ENCODE measurements at places on chromosomes 1 and 21.

DNA sequence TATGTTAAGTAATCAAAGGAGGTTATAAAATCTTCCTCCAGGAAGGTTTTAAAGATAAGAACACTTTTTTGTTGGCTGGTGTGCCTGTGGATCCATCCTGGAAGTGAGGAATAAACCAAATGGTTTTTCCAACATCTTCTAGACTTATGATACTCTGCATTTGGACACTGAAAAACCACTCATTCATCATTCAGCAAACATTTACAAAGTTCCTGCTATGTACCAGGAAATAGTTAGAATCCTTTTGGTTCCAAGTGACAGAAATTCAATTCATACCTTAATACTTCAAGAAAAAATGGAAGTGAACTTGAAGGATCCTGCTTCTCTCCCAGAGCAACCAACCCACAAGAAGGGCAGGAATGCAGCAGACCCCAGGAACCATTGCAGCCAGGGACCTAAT, 39.6 kb upstream of the PIGC start:
- no peak for DNase-seq

- DNase-seq: no peak
Measured at GRCh38 chr1:177045151-177045550, 119.4 kb downstream of the ASTN1 start.

- DNase-seq: no peak
Measured at GRCh38 chr1:28139025-28139712, 37.3 kb downstream of the PTAFR start.

- DNase-seq: no peak
Measured at GRCh38 chr1:34987018-34987417, 1.9 kb upstream of the TMEM35B start.

DNA sequence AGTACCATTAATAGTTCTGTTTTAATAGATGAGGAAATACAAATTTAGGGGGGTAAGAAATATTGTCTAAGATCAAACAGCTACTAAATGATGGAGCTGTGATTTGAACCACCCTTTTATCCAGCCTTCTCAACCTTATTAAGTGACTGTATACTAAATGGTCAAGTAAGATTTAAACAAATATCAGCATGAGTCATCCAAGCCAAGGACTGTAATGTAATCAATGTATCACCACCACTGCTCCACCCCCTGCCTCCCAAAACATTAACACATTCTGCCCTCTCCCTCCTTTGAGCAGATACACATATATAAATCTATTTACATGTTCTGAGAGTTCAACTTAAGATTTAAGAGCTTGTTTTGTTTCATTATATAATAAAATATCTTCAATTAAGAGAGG, 58.9 kb downstream of the LRRC40 start:
- DNase-seq: no peak

DNA sequence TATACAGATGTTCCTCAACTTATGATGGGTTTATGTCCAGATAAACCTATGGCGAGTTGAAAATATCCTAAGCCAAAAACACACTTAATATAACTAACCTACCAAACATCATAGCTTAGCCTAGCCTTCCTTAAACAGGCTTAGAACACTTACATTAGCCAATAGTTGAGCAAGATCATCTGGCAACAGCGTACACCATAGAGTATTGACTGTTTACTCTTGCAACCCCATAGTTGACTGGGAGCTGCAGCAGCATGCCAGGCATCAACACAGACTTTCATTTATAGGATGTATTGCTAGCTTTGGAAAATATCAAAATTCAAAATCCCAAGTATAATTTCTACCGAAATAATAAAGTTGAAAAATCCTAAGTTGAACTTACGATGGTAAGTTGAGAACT, 5.5 kb upstream of the LCE2D start:
- no peak for DNase-seq

DNA sequence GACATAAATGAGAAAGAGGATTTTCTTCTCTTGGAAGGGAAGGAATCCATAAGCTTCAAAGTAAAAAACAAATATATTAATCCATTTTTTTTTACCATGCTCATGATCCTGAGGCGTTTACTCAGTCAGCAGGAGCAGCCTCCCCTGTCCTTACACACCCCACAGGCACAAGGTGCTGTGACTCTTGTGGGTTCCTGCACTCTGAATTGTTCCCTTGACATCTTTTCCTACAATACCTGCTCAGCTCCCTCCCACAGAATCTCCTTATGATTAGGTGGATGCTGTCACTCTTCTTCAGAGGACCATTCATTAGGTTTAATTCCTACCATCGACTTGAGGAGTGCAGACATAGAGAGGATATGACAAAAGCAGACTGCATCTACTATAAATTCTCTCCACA, 10.1 kb upstream of the PSRC1 start:
- DNase-seq: no peak

- no peak for DNase-seq
Measured at GRCh38 chr1:81192647-81193642, 607.8 kb upstream of the ADGRL2 start.

DNA sequence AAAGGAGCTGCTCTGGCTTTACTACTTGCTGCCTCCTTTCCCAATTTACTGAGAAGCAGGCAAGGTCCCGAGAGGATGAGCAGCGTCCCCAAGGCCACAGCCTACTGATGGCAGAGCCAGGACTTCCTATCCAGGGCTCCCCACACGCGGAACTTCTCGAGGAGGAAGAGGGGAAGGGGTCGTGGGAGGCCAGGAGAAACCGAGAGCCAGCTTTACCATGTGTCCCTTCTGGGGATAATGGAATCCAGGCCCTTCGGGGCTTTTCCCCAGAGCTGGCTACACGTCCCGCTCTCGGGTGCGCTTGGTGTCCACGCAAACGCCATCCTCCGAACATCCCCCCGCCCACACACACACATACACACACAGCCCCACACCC, 4.3 kb upstream of the CCN1 start:
- DNase-seq: no peak

DNA sequence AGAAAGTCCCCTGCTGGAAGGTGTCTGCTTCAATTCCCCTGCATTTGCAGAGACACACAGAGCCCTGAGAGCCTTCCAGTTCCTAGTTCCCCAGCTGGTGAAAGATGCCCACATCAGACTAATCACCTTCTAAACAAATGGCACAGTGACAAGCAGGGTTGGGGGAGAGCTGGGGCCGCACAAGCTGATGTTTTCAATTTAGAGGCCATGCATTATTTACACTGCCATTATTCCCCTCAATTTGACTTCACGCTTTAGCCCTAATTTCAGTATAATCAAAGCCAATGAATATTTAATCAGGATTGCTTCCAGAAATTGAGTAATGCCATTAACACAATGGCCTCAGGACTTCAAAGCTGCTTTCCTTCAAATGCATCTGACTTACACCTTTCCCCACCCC, 81.5 kb downstream of the BEND5 start:
- no peak for DNase-seq

DNA sequence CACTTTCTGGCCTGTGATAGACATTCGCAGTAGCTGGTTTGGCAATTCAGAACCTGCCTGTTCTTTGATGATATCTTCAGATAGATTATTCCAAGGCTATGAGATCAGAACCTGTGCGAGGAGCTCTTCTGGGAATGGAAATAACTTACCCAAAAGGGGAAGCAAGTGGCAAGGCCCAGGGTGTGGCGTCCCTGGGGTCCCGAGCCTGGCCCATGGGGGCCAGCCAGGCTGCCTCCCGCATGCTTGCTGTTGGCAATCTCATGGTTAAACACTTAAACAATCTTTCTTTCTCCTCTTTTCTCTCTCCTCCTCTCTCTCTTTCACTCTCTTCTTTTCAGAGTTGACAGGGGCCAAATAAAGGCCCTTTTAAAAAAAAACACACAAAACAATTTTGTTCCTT, 108.1 kb downstream of the RNF220 start:
- DNase-seq: no peak

DNA sequence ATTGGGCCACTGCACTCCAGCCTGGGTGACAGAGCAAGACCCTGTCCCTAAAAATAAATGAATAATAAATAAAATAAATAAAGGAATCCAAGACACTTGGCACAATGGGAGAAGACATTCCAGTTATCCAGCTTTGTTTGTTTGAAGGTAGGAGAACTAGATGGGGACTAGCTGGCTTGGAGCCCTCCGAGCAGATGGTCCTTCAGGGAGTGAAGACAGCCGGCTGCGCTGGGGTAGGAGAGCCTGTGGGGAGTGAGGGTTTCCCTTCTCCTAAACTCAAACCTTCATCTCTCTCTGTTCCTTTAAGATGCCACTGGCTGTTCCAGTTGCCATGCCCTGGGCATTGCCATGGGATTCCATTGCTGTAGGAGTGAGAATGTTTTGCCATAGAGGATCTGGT, 120.6 kb downstream of the NAV1 start:
- no peak for DNase-seq

GRCh38 chr1:1756661-1757421, 21.4 kb downstream of the NADK start:
- DNase-seq: no peak

All from activated CD4-positive, alpha-beta T cell treated with anti-CD3 and anti-CD28 coated beads, Interleukin-2, amount 50 U/mL, for 4 hours (primary cell).